ENCODE measurements at places on chromosomes 7 and 10.

- no peak for DNase-seq
Measured at GRCh38 chr10:130773941-130774340, 537.6 kb downstream of the TCERG1L start.

- DNase-seq: no peak
Measured at GRCh38 chr10:130804778-130805634, 506.5 kb downstream of the TCERG1L start.

GRCh38 chr7:104956753-104957450, 57.1 kb upstream of the KMT2E start:
- DNase-seq: no peak

- no peak for DNase-seq
Measured at GRCh38 chr7:85177316-85177715, 9.5 kb downstream of the SEMA3D start.

DNA sequence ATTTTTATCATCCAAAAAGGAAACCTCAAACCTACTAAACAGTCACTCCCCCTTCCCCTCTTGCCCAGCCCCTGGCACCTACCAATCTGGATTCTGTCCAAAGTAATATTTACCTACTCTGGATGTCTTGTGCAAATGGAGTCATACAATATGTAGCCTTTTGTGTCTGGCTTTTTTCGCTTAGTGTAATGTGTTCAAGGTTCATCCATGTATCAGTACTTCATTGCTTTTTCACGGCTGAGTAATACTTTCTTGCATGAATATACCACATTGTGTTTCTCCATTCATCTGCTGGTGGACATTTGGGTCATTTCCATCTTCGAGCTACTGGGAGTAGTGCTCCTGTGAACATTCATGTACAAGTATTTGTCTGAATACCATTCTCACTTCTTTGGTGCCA, 113.6 kb downstream of the EEPD1 start:
- DNase-seq: no peak

DNA sequence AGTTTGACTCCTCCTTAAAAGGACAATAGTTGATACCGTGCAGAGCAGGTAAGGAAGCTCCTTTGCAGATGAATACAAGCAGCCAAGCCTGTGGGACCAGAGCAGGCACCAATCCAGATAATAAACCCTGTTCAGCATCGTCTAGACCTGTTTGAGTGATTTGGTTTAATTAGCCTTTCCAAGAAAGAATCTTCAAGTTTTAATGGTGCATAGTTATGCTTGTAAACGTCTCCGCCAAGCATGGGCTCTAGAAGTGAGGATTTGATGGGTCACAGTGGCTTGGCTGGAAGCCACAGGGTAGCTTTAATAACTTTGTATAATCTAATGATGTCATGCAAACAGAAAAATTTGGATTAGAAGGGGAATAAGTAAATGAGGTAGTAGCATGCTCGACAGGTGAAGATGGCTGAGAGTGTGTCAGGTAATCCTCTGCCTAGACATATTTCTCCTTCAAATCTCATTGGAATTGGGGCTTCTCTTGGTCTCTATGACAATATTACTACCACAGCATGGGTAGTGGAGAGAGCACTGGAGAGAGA, 188.4 kb downstream of the DYNC1I1 start:
- no peak for DNase-seq

GRCh38 chr10:77494756-77495541, 142.7 kb downstream of the KCNMA1 start:
- DNase-seq: no peak

DNA sequence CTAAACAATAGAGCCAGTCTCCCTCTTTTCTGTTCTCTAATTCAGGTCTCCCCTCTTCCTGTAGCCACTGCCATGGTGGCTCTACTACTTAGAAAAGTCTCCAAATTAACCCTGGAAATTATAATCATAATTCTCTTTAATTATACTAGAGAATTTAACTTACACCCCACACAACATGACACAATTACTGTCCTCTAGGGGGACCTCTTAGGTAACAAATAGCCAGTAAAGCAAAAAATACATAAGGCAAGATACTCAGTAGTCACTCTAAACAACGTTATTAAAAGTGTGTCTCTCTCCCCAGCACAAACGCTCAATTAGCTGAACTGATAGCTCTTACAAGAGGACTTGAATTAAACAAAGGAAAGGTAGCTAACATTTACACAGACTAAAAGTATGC, 44.3 kb upstream of the ZNF107 start:
- DNase-seq: no peak

- DNase-seq: no peak
Measured at GRCh38 chr7:98418636-98419315, 17.9 kb upstream of the BAIAP2L1 start.

GRCh38 chr7:137661634-137662033, 185.1 kb downstream of the DGKI start:
- DNase-seq: no peak

DNA sequence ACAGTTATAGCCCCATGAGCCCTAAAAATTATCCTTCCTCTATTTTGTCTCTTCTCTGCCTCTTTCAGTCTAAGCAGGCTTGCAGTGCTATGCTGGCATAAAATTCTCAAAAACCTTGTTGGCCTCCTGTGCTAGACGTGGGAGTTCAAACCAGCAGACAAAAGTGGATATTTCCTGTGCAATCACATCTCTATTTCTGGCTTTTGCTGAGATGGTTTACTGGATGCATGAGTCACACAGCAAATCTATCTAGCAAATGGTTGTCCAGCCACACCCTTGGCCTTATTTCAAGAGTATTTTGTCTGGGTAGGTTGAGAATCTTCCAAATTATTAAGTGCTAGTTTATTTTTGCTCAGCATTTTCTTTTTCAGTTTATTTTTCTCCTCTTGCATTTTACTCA, 370.8 kb downstream of the CDC14C start:
- no peak for DNase-seq

GRCh38 chr7:2044311-2044882, 188.3 kb downstream of the MAD1L1 start:
- no peak for DNase-seq

- no peak for DNase-seq
Measured at GRCh38 chr10:50614444-50615137, 9.2 kb downstream of the SGMS1 start.

All from T-helper 17 cell (primary cell).